RCC 7860 (cell line): ENCODE measurements at places on chromosomes 1 and 21.

DNA sequence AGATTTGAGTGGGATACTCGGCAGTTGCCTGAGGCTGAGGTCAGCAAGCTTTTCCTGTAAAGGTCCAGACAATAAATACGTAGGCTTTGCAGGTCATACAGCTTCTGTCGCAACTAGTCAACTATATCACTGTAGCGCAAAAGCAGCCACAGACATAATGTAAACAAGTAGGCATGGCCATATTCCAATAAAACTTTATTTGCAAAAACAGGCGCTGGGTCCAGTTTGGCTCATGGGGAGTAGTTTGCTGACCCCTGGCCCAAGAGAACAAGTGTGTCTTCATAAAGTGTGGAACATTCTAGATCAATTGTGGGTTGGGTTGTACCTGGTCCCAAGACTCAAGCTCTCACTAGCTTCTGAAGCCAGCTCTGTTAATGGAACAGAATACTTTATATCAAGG lies 78.8 kb downstream of the MIS18A start:
- no peak for DNase-seq

DNA sequence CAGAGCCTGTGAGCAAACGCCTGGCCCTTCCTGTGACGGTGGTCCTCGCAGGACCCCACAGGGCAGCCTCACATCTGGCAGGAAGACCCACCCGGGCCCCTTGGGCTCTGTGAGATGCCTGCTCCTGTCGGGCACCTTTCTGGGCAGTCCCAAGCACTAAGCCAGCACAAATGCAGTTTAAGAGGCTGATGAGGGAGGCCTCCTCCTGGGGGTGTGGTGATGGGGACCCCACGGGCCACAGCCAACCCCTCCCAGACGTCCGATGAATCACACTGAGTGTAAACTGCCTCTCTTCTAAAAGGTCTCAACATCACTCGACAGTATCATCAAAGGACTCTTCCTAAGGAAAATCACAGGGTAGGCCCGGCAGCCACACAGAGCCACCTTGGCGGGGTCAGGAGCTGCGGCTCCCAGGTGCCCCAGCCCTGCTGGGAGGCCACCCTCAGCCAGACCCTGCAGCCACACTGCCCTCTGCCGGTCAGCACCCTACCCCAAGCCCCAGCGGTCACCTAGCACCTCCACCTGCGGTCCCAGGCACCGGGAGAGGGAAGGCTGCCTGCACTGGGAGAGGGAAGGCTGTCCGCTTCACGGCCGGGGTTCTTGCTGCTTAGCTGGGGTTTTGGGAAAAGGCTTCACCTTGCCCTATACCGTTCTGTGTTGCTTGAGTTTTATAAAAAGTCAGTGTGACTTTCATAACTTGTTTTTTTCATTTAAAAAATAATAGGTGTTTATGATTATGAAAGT lies 3.9 kb upstream of the PRKCZ start:
- peak; percentile 23 for DNase-seq

DNA sequence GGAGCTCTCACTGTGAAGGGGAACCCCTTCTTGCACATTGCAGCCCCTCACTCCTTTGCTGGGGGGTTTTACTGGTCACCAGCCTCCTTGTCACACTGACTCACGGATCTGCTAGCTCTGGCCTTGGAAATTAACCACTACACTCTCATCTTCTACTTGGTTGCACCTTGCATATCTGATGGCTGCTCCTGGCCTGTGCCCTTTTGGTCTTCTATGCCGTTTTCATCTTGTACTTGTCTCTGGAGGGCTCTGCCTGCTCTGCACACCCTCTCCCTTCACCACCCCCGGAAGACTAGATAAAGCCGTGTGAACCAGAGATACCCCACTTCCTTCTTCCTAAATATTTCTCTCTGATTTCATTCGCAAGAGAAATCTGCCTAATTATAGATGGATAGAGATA lies 44.6 kb downstream of the CD247 start:
- DNase-seq = no peak

GRCh38 chr1:236602171-236602570 lies 2.1 kb downstream of the HEATR1 start:
- DNase-seq = no peak

DNA sequence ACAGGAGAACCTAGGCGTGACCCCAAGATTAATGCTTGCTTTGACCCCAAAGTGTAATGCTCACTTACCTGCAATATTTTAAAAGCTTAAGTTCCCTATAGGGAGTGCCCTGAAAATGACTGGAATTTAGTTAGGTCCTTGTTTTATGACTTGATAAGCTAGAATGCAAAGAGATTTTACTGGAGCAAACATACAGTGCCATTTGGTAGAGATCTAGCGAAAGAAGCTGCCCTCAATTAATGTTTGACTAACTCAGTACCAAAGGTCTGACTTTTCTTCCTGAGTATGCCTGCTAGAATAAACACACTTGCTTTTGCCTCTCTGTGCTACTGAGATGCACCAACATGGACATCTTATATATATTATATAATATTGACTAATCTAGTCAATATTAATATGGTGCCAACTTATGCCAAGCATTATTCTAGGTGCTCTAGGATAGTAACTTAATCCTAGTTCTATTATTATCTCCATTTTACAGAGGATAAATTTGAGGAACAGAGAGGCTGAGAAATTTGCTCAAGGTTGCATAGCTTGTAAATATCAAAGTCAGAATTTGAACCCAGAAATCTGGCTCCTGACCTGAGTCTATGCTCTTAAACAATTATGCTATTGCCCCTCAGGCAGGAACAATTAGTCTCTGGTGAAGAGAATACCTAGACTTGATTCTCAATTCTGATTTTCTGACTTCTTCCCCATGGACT lies 18.2 kb downstream of the S100A10 start:
- DNase-seq = peak; percentile 49

DNA sequence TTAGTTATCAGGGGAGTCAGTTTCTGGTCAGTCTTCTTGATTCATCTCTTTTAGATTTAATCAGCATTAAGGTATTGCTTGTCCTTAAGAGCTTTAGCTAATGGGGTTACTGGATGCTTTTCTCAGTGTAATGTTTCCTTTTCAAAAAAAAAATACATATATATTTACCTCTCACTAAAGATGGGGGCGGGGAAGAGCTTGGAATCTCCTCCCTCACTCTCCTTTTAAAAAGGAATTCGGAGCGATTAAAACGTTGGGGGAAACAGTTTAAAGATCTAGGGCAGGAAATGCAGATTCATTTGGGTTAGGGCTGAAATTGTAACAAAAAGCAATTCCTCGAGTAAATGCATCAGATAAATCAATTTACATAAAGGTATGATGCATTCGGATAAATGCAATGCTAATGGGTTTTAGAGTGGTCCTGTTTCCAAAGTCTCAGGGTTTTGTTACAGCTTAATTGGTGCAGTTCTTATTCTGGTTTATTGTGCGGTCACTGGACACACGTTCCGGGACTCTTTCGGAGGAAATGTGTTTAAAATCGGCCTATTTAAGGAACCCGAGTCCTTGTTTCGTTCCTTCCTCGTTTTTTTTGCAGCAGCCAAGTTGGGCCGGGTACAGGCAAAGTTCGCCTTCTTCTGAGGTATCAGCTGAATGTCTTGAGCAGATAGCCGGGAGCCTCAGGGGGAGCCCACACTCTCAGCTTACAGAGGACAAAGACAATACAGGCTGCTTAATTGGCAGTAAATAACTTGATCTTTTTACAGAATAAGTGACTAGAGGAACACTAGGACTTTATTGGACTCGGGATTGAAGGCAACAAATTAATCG lies 1.6 kb downstream of the LMO4 start:
- no peak for DNase-seq

- DNase-seq = no peak
These were observed 48.7 kb upstream of the COL6A2 start for GRCh38 chr21:46048926-46049889.

GRCh38 chr1:36321119-36321951 lies 2.1 kb downstream of the EVA1B start:
- DNase-seq = no peak

DNA sequence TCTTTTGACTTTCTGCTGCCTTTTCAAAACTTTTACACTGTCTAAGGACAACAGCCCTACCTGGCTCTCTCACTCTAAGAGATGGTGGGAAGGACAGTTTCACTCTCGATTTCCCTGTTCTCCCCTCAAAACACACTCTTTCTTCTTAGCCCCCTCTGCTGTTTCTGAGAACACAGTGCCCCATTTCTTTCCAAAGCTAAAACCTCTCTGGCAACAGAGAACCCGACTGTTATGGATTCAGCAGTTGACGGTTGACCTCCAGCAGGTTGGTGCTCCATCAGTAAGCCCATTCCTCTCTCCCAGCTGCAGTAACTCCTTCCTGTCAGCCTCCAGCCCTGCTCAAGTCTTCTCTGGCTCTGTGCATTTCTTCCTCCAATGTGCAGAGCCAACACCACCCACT lies 88.2 kb upstream of the ABCD3 start:
- DNase-seq = peak; percentile 35

DNA sequence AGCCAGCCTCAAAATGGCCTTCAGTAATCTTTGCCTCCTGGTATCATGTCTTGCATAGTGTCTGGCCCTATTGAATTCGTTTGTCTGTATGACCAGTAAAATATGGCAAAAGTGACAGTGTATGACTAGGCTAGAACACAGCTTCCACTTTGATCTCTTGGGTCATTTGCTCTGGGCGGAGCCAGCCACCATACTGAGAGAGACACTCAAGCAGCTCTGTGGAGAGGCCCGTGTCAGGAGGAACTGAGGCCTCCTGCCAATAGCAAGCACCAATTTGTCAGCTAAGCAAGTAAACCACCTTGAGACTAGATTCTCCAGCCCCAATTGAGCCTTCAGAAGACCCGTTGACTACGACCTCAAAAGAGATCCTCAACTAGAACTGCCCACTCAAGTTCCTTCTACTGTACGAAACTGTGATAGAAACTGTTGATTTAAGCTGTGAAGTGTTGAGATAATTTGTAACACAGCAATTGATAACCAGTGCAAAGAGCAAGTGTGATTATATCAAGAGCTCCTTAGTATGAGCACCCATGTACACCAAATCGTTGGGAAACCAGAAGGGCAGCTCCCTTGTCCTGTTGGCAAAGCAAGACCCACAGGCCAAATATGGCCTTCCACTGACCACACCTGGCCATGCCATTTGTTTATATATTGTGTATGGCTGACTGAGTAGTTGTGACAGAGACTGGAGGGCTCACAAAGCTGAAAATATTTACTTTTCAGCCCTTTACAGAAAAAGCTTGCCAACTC lies 52.7 kb upstream of the SERBP1 start:
- no peak for DNase-seq

- no peak for DNase-seq
These were observed 9.1 kb downstream of the RHOU start for GRCh38 chr1:228744356-228744755.

DNA sequence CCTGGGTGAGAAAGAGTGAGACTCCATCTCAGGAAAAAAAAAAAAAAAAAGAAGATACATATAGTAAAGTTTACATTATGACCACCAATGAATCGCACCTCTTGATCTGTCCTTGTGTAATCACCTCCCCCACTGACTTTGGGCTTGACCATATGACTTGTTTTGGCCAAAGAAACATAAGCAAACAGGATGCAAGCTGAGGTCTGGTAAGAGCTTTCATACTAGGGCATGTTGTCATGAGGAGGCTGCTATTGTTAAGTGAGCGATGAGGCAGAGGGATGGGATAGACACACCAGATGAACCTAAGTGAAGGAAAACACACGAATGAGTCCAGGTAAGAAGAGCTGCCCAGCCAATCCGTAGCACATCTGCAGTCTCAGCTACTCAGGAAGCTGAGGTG lies 10.7 kb downstream of the ENAH start:
- DNase-seq = no peak

GRCh38 chr1:101178341-101178687 lies 58.5 kb upstream of the S1PR1 start:
- DNase-seq = no peak

DNA sequence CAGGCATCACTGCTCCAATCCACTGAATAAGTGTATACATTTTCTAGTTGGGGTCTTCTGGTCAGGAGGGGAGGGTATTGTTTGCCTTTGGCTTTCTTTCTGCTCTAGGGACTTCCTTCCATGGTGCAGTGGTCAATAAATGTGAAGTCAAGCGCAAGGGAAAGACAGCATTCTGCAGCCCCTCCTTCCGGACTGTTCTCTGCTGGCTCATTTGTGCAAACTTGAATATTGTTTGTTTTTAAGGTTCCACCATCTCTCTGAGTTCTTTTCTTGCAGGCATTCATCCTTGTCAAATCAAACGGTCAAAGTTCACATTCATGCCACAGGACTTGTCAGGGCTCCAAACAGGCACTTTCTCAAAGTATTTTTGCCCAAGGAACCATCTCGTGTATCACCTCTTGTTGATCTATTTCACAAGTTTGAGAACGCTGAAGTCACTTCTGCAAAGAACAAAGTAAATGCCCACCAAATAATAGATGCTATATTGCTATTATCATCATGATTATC lies 205.6 kb upstream of the KAZN start:
- no peak for DNase-seq

DNA sequence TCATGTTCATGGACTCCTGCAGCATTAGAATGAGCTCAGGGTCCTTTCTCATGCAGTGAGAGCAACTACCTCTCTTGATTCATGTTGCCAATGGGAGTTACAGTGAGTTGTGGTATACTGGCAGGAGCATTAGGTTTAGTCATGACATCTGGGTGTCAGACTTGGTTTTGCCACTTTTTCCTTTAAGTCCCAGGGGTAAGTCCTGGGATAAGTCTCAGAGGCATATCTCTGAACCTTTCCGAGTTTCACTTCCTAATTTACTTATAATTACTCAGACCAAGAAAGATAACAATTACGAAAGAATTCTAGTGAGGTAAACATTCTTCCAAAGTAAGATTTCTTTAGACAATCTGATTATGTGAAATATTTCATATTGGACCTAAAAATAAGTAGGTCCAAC lies 606.0 kb downstream of the SMYD3 start:
- no peak for DNase-seq

DNA sequence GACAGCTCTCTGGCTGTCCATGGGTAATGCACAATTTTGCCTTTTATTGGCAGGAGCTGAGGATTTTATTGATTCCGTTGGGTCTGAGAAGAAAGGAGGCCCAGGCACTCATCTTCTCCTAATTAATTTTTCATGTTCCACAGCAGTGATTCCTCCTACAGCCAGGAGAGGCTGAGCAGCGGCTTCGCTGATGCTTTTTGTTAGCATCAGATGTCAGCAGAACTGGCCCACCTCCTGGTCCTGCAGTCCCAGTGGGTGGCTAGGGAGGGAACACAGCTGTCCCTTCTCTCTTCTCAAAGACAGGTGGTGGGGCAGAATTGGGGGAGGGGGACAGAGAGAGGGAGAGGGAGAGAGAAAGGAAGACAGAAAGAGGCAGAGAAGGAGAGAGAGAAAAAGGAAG lies 5.7 kb downstream of the MT1HL1 start:
- DNase-seq = no peak

DNA sequence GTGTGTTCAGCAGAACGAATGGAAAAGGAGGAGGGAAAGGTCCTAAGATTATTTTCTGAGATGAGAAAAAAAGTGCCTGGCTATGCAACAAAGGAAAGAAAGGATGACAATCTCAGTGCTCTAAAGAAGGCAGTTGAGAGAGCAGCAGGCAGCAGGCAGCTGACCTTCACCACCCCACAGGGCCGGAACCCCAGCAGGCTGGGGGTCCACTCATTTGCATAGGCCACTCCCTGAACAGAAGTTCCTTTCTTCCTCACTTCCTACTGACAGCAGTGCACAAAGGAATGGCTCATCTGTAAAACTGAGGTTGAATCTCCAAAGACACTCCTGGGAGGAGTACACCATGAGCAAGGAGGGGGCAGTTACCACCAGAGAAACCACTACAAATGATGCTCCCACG lies 41.4 kb upstream of the TNR start:
- DNase-seq = no peak

GRCh38 chr1:89206373-89206772 lies 7.6 kb upstream of the GBP4 start:
- no peak for DNase-seq

- no peak for DNase-seq
These were observed 19.2 kb downstream of the DDI2 start for GRCh38 chr1:15636436-15636835.
